ENCODE measurements at places on chromosomes 7 and 10.

GRCh38 chr7:146956321-146956720, 839.7 kb downstream of the CNTNAP2 start:
- no peak for DNase-seq

GRCh38 chr7:7932553-7932952, 36.0 kb upstream of the GLCCI1 start:
- no peak for DNase-seq

- DNase-seq, result no peak
These were observed 223.5 kb downstream of the SNX13 start for GRCh38 chr7:17716816-17717215.

GRCh38 chr7:83457022-83457892, 191.7 kb downstream of the SEMA3E start:
- DNase-seq, result no peak

GRCh38 chr10:120735773-120736371, 115.3 kb upstream of the WDR11 start:
- no peak for DNase-seq

DNA sequence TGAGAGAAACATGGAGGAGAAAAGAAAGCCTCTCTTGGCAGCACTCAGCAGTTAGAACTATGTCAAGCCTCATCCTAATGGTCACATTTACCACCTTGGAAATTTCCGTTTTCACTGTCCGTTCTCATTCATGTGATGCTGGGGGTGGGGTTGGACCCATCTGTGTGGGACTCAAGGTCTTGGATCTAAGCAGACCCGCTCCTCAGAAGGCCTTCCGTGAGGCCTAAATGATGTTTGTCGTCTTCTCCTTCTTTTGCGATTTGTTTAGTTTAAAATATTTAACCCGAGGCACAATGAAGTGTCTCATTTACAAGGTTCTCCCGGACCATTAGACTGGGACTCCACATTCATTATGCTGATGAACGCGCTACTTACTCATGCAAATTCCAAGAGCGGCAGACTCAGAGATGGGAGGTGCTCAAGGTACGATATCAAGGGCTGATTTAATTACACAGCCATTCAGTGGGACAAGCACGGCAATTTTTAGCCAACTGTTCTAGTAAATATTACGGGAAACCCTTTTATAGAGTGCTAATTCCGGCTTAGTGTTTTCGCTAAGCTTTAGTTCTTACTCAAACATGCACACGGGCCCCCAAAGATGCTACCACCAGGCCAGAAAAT, 109.1 kb upstream of the EFCAB10 start:
- DNase-seq, result no peak

GRCh38 chr10:62047228-62047892, 145.9 kb downstream of the ARID5B start:
- no peak for DNase-seq

- DNase-seq, result no peak
These were observed 26.8 kb upstream of the CABCOCO1 start for GRCh38 chr10:61635932-61636331.

- no peak for DNase-seq
These were observed 402.0 kb upstream of the NRG3 start for GRCh38 chr10:81472927-81473470.

DNA sequence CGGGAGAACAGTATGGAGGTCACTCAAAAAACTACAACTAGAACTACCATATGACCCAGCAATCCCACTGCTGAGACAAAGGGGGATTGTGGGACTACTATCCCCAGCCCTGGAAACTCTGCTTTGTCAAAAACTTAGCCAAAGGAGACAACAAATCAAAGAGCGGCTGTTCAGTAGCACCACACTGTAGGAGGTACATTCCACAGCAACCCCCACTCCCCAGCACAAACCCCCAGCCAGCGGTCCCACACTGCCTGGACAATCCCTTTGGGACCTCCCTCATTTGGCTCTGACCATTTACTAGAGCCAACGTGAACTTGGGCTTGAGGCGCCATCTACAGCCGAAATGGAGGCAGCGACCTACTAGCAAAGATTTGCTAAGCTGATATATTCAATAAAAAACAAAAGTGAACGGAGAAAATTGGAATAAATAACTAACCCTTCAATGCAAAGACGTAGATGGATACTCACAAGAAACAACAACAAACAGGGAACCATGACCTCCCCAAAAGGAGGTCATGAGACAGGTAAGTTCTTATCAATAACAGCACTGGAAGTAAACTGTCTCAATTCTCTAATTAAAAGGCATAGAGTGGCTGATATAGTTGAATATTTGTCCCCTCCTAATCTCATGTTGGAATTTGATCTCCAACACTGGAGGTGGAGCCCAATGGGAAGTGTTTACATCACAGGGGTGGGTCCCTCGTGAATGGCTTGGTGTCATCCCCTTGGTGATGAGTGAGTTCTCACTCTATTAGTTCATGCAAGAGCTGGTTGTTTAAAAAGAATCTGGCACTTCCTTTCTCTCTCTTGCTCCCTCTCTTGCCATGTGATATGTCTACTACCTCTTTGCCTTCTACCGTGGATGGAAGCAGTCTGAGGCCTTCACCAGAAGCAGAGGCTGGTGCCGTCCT, 119.0 kb upstream of the KCNMA1 start:
- no peak for DNase-seq

GRCh38 chr10:79547973-79548372, 12.2 kb downstream of the SFTPA2 start:
- DNase-seq, result no peak

- DNase-seq, result no peak
These were observed 290.7 kb upstream of the MTPN start for GRCh38 chr7:136267822-136268221.

- no peak for DNase-seq
These were observed 228.2 kb downstream of the GFRA1 start for GRCh38 chr10:116044801-116045248.

DNA sequence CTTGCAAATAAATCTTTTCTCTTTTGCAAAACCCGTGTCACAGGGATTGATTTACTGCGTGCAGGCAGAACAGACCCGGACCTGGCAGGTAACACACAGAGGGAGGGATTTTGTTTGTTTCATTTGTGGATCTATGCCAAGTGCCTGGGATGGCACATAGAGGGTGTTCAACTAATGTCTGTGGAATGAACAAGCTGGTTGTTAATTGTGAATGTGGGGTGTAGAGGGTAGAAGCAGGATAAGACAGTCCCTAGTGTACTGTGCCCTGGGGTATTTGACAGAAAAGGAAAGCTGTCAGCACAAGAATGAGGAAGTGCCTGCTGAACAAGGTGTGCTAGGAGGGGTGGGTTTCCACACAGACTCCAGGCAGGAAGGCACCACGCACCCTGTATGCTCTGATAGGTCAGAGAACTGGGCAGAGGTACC, 331.8 kb downstream of the CALN1 start:
- DNase-seq, result no peak

GRCh38 chr7:101395376-101395775, 32.7 kb downstream of the COL26A1 start:
- no peak for DNase-seq

- DNase-seq, result no peak
These were observed 904 bp upstream of the CCDC7 start for GRCh38 chr10:32445036-32445435.

- DNase-seq, result no peak
These were observed 128.0 kb downstream of the NRCAM start for GRCh38 chr7:108328174-108328651.

DNA sequence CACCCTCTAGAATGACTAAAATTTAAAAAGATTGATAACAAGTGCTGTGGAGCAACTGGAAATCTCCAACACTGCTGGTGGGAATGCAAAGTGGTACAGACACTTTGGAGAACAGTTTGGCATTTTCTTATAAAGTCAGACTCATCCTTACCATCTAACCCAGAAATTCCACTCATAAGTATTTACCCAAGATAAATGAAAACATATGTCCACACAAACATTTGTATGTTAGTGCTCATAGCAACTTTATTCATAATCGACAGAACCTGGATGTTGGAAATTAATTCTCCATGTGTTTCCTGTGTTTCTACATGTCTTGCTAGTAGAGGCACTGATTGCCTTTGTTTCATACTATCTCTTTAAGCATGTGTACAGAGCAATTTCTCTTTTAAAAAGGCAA, 282.4 kb downstream of the AHR start:
- no peak for DNase-seq

GRCh38 chr10:79047875-79048638, 20.7 kb upstream of the ZMIZ1 start:
- DNase-seq, result peak; percentile 58

- DNase-seq, result no peak
These were observed 56.0 kb downstream of the CCDC7 start for GRCh38 chr10:32501906-32502305.

DNA sequence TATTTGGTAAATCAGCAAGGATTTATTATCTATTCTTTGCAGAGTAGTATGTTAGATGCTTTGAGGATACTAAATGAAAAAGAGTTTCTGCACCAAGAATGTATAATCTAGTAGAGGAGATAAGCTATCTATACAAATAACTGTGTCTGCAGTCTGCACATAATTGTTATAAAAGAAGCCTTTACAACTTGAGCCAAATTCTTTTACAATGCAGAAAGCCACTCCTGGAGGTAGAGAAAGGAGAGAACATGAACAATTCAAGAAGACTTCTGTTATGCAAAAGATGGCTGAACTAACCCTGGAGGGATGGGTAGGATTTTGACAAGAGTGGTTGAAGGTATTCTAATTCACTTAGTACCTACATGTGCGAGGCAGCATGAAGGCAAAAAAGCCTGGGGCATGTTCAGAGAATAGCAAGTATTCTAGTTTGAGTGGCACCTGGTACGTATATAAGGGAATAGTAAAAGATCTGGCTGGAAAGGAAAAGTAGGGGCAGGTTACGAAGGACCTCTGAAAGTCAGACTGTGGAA, 251.1 kb upstream of the KAT6B start:
- DNase-seq, result no peak

DNA sequence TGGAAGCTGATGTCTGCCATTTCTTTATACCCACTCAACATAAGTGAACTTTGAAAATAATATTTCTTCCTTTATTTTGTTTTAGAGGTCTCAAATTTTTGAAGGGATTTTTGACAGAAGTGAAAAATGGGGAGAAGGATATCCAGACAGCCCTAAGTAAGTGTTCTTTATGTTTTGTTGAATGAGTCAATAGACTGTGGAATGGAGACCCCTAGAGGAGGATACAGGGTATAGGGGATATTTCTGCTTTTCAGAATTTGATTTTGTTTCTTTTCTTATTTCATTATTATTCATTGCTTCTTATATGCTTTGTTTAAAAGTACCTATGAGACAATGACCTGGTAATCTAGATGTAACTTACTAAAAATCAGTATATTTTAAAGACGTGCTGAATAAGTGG, 34.4 kb downstream of the PLEKHA8 start:
- no peak for DNase-seq

DNA sequence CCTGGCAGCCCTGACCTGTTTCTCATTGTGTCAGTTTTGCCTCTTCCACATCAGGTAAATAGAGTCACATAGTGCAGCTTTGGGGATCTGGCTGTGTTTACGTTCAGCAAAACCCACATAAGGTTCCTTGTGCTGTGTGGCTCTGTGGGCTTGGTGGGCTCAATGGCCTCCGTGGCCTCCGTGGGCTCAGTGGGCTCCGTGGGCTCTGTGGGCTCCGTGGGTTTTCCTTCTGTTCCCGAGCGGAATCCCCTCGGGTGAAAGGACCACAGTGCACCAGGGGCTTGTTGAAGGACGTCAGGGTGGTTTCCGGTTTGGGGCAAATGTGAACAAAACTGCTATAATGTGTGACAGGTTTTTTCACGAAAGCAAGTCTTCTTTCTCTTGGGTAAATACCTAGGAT, 12.5 kb upstream of the DPYSL4 start:
- DNase-seq, result no peak

- no peak for DNase-seq
These were observed 3.5 kb upstream of the OIT3 start for GRCh38 chr10:72890086-72890485.

GRCh38 chr7:90892213-90892612, 296.1 kb downstream of the CDK14 start:
- DNase-seq, result no peak

GRCh38 chr7:142749218-142749993, at the start of gene PRSS1:
TSS of gene PRSS1 (plus strand) at chr7:142749472. CDS start at chr7:142749485, 13 bp downstream.
- DNase-seq, result no peak

- no peak for DNase-seq
These were observed 120.4 kb upstream of the STEAP1 start for GRCh38 chr7:90033850-90034249.

- DNase-seq, result no peak
These were observed 387.1 kb downstream of the INHBA start for GRCh38 chr7:41315764-41316163.

DNA sequence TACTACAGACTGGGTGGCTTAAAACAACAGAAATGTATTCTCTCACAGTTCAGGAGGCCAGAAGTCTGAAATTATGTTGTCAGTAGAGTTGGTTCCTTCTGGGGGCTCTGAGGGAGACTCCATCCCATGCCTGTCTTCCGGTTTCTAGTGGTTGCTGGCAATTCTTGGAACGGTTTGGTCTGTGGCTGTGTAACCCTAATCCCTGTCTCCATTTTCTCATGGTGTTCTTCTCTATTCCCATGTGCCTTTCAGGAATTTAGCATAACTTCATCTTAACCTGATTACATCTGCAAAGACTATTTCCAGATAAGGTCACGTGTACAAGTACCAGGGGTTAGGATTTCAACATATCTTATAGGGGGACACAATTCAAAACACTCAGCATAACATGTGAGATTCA, 73.2 kb downstream of the FAM241B start:
- no peak for DNase-seq

DNA sequence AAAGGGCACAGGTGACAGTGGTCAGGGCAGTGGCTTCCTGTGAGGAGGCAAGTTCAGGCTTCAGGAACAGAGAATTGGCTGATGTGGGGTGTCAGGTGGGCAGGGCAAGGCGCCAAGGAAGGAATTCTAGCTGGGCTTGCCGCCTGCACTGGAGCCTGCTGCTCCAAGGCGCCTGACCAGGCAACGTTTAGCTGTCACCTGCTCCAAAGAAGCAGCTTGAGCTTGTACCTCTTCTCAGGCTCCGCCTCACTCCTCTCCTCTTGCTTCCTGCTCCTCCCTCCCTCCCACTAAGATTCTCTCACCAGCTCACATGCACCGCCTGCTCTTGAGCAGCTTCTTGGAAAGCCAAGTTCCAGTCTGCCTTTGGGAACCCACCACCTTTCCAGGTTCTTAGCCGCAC, 187.4 kb upstream of the GRB10 start:
- no peak for DNase-seq

DNA sequence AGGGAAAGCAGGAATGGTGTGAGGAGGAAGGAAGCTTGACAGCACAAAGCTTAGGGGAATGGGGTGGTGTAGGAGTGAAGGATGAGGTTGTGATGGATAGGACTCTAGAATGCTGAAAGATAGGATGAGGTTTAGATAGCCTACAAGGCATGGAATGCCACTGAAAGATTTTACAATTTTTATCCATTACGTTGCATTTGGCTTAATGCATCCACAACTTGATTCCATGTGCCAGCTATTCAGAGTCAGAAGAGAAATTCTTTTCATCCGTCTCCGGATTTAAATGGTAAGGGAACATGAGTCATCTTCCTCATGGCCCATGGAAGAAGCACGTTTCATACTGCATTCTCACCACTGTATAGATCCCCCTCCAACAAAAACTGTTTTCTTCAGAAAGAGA, 212.4 kb upstream of the BMPER start:
- DNase-seq, result no peak
